ENCODE measurements at places on chromosomes 3 and 15.

GRCh38 chr3:25144430-25144829 is 283.6 kb upstream of the RARB start:
- no peak for DNase-seq

DNA sequence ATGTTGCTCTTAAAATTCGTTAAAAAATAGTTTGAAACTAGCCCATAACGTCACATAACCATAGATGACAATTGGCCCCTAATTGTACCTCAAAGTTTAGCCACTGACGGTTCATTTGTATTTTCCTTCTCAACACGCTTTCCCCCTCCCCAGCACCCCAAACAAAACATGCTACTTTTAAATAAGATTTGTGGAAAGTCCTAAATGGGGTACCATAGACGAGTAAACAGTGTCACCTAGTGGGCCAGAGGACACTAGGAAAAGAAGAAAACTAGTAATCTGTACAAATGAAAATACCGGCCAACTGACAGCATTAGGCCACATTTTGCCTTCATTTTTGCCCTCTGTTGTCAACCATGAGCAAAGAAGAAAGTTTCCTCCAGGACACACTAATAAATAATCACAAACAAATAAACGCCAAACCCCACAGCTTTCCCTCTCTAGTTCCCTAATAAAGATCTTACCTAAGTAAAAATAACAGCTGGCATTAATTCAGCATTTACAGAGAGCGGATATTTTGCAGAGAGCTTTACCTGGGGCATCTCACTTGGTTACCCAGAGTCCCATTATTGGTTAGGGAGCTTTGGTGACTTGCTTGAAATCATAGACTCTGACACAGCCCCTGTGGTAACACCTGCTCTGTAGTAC is 175.1 kb upstream of the ATP11B start:
- DNase-seq = peak; percentile 10

DNA sequence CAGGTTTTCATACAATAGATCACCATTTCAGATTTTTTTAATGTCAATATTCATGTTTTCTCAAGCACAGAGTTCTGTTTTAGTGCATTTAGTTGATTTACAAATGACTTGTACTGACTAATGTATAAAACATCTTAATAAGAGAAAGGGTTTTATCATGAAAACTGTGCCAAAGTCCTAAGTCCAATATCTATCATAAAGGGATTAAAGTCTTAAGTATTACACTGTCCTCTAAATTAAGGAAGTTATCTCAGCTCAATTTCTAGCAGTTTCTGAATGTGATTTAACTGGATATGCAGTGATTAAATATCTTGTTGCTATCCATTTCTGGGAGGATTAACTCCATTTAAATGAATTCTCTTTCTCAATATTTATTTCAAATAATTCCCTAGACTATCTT is 381.1 kb upstream of the CNTN4 start:
- no peak for DNase-seq

DNA sequence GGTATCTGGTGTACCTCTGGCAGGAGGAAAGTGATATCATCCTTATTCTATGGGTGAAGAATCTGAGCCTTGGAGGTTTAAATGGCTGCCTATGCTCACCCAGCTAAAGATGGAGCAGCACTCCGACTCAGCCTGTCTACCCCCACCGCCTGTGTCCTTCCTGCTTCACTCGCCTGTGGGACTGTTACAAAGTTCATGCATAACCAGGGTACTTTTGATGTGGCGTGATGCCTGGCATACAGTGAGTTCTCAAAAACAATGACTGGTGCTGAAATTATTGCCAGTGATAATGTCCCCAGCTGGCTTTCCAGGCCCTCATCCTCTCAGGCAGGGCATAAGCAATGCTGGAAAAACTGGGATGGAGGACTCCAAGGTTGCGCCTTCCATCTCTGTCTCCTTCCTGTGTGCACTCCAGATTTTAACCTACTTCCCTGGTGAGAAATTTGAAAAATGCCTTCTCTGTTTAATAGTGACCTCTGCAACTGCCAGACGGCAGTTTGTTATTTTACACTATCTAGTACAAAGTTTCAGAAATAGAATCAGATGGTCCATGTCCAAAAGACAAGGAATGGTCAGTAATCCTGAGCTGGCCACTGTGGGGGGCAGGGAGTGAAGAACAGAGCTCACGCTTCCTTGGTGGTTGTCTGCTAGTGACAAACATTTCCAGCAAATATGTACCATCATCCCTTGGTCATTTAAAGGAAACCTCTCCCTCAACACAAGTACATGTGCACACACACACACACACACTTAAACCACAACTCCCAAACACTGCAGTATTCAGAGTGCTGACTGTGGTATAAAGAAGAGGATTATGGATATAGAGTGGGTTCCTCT is 86.5 kb upstream of the NMNAT3 start:
- peak; percentile 15 for DNase-seq

DNA sequence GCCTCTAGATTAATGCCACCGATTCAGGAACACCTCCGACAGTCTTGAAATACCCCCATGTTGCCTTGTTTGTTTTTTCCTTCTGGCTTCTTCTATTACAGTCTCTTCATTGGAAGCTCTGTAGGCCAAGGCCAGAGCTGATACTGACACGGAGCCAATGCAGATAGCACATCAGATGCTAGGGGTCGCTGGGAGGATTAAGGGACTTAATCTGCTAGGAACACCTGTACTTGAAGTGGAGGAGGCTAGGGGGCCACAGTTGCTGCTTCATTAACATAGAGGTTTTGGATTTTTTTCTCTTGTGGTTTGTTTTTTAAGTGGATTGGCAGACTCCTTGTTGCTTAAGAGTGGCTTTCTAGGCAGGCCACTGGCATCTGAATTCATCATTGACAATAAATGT is 49.6 kb downstream of the PARP14 start:
- DNase-seq = no peak

GRCh38 chr3:59046839-59047238 is 3.0 kb downstream of the CFAP20DC start:
- DNase-seq = no peak

DNA sequence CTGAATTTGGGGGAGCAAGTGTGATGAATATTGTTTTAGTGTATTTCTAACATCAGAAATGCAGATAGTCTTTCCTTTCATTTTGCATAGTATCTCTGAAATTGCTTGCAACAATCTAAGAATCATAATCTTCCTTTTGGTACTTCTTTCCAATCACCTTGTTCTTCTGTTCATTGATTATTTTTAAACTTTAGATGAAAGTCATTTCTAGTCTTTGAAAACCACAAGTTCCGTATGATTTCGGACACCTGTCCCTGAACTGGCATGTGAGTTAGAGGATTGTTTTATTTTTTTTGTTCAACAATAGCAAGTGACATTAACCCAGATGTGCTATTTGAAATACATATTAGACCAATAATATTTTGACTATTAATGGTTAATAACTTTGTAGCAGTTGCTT is 329.7 kb downstream of the UNC13C start:
- DNase-seq = no peak

DNA sequence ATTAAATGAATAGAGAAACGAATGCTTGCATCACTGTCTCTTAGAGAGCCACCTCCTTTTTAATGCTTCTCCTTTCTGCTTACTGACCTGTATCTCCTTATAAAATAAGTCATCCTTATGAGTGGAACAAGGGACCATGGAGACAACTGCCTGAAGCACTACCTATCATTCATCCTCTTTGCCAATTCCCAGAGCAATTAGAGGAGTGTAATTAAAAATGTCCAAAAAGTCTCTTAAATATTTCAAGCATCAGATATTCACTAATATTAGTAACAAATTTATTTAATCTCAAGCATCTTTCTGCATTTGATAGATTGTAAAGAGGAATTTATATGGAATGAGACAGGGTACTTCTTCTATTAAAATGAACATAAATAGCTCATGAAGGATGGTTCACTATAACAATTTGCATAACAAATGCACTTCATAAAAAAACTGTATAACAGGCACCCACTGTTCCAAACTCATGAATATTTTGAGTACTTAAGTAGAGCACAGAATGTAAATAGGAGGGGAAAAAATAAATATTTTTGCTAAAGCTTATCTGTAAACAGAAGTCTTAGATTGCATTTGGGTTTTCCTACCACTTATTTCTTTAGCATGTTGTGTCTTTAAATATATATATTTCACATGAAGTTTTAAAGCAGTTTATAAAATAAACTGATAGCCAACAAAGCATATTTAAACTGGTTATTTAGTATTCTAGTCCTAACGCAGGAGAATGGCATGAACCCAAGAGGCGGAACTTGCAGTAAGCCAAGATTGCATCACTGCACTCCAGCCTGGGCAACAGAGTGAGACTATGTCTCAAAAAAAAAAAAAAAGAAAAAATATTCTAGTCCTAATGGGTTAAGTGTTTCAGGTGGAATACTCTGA is 269.3 kb downstream of the TBL1XR1 start:
- no peak for DNase-seq

- DNase-seq = no peak
These were observed 432.1 kb upstream of the MDFIC2 start for GRCh38 chr3:70744536-70744935.

- no peak for DNase-seq
These were observed 399.7 kb upstream of the MCTP2 start for GRCh38 chr15:93831641-93832040.

- no peak for DNase-seq
These were observed 40.0 kb upstream of the LMOD3 start for GRCh38 chr3:69162308-69162980.

- no peak for DNase-seq
These were observed 114.7 kb downstream of the SNRK start for GRCh38 chr3:43400781-43401730.

- DNase-seq = peak; percentile 38
These were observed 32.6 kb downstream of the TGM4 start for GRCh38 chr3:44906997-44907396.

GRCh38 chr3:155018621-155019330 is 61.3 kb upstream of the MME start:
- peak; percentile 27 for DNase-seq

GRCh38 chr15:56366211-56366610 is 985 bp downstream of the TEX9 start:
- DNase-seq = no peak

DNA sequence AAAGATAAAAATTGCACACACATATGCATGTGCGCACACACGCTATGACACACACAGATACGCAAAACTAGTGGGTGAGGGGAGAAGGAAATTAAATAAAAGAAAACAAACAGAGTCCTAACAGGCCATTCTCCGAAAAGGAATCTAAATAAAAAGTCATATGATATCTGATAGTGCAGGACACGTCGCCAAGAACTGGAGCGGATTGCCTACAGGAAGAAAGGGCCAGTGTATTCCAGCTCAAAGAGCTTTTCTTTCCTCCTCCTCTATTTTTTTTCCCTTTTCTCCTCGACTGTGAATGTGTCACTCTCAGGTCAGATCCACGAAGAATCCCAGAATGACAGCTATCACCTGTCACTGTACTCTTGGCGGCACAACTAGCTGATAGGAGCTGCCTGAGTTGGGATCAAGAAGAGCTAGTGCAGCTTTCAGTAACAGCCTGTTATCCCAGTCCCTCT is 157.8 kb downstream of the TIGIT start:
- peak; percentile 30 for DNase-seq

DNA sequence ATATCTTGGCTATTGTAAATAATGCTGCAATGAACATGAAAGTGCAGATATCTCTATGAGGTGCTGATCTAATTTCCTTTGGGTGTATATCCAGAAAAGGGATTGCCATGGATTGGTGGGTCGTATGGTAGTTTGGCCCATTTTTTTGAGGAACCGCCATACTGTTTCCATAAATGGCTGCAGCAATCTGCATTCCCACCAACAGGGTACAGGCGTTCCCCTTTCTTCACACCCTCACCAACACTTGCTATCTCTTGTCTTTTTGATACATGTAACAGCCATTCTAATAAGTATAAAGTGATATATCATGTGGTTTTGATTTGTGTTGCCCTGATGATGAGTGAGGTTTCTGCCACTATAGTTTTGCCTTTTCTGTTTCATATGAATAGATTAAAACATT is 146.7 kb downstream of the NR2F2 start:
- DNase-seq = no peak

DNA sequence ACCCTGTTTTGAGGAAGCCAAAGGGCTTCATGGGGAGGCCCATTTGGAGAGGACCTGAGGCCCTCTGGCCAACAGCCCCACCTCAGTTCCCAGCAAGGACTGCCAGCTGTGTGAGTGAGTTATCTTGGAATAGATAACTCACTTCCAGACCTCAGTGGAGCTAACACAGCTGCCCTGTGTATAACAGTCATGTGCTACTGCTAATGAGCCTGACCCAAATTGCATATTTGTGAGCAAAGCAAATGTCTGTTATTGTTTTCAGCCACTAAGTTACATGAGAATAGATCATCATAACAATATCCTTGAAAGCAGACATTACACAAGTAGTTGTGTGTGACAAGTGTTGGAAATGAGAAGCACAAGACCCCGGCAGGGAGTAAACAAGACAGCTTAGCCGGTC is 355.8 kb downstream of the MCTP2 start:
- DNase-seq = peak; percentile 17

- DNase-seq = peak; percentile 48
These were observed 71.9 kb upstream of the FBN1 start for GRCh38 chr15:48717458-48717857.

- DNase-seq = no peak
These were observed 846.7 kb downstream of the EPHA3 start for GRCh38 chr3:89954137-89954536.

GRCh38 chr3:32778389-32778788 is 39.4 kb upstream of the TRIM71 start:
- no peak for DNase-seq

- DNase-seq = no peak
These were observed 32.2 kb upstream of the SGO1 start for GRCh38 chr3:20218215-20218614.

DNA sequence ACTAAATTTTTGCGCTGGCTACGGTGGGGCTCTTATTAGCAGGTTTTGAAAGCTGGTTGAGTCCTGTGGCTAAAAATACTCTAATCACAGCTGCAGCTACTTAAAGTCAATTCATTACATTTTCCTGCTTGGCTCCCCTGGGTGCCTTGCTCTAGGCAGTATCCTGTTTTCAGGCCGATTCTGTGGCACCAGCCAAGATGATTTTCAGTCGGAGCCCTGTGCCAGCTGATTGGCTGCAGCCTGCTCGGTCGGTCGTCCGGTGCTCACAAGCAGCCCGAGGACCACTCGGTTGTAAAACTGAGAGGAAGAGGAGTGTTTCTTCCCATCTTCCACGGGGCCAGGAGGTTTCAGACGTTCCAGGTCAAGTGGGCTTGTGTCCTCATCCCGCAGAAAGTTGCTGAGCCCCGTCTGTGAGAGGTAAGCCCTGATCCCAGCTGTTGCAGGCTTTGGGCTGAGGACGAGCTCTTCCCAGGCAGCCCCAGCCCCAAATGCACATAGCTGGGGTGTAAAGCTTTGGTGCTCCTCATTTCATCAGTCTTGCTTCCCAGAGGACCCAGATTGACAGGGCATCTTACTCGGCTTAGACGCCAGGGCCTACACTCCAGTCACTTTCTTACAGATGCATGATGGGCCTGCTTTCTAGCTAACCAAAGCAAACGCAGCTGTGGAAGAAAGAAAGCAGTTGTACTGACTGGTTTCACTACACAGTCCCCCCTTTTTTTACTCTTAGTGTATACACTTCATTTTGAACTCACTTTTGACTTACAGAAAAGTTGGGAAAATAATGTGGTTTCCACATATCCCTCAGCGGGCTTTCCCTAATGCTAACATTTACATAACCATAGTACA is 15.9 kb downstream of the LYSMD4 start:
- DNase-seq = peak; percentile 58

GRCh38 chr3:188077160-188077799 is 76.7 kb upstream of the LPP start:
- DNase-seq = peak; percentile 46

GRCh38 chr3:165635791-165636683 is 201.2 kb downstream of the BCHE start:
- peak; percentile 33 for DNase-seq

- DNase-seq = no peak
These were observed 135.8 kb upstream of the PRR23C start for GRCh38 chr3:139180489-139180888.

GRCh38 chr3:117355566-117355965 is 646.0 kb downstream of the TUSC7 start:
- DNase-seq = peak; percentile 15

All from cardiac fibroblast (primary cell).